ENCODE measurements at places on chromosomes 16 and 17.

DNA sequence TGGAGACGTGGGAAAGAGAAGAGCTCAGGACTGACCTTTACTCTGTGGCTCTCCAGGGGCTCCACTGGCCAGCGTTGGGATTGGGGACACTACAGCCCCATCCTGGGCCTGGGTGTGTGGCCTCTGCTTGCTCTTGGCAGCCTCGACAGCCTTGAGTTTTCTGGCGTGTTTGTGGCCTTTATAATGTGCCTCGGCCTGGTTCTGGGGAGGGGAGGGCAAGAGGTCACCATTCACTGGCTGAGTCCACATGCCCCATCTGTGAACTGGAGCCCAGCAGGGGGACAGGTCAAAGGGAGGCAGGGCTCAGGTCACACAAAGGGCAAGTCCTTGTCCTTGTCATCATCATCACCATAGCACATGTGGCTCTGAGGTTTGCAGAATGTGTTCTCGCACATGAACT lies 11.7 kb downstream of the NKIRAS2 start:
- no peak for DNase-seq

DNA sequence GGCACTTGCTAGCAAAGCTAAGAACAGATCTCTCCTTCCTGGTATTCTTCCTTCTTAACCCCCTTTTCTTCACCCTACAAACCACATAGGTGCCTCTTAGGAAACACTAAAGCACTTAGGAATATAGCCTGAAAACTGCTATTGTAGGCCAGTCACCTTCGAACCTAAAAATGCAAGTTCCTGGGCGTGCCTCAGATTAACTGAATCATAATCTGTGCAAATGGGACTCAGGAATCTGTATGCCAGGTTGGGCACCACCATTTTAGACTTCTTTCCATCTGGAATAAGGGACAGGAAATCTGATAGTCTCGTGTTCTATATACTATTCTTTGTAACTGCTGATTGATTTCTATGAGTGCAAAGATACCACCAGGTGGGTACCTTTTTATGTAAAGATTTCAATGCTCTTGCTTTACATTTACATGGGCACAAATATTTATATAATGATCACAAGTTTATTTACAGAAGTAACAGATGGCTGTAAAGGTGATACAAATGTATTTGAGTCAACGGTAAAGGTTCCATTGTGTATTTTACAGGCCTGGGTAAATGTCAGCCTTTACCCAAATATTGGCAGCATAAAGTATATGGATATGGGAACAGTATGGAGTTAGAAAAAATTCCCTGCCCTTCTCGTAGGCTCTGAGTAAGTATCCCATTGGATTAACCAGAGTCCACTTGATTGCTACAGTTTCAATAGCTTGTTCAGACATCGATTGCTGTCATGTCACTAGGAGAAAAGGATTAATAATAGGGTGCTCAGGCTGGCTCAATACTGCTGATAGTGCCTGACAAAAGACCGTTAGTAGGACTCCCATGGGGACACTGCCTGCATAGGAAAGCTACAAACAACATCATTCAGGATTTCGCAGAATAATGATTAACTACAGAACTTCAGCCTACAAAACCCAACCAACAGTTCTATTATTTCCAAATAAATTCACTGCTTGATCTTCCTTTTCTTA lies 124.7 kb downstream of the SNX11 start:
- DNase-seq, result no peak

DNA sequence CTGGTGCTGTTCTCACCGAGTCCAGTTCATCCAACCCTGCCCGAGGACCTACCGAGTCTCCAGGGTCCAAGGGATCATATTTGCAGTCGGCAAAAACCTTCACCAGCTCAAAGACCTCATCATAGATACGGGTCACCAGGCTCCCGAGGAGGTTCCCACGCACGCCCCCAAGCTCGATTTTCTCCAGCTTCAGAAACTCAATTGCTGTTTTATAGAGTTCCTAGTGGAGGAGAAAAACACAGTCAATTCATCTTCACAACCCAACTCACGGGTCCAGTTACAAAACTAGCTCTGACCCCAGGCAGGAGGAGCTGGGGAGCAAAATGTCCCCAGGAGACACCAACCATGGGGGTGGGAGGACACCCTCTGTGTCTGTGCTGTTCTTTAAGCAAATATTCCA lies 10.2 kb downstream of the DNAH17 start:
- DNase-seq, result no peak

- no peak for DNase-seq
Measured at GRCh38 chr16:88844419-88845036, 12.2 kb downstream of the GALNS start.

GRCh38 chr17:48731355-48731754 lies 2.8 kb upstream of the HOXB13 start:
- DNase-seq, result no peak

DNA sequence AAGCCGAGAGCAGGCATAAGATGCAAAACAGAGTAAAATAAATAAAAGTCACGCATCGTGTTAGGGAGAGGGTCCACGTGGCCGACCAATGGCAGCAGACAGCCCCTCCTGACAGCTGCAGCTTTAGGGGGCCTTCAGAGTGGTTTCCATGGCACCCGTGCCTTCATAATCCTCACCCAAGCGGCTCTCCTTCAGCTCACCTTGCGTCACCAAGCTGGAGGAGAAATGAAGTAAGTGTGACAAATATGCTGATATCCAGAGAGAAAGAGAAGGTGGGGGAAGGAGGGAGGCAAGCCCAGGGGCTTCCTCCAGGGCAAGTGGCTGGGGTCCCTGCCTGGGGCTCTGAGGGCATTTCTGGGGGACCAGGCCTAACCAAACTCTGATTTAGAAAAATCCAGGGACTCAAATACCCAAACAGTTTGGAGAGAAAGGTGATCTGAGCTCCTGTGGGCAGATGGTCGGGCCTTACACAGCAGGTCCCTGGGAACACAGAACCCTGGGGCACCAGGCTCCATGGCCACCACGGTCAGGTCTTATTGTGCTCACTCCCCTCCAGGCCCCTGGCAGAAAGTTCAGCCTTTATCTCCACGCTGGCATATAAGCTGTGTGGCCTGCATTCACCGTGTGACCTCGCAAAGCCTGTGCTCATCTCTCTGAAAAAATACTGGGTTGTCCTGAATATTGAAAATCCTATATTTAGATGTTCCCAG lies 80.7 kb upstream of the TNRC6C start:
- DNase-seq, result no peak

DNA sequence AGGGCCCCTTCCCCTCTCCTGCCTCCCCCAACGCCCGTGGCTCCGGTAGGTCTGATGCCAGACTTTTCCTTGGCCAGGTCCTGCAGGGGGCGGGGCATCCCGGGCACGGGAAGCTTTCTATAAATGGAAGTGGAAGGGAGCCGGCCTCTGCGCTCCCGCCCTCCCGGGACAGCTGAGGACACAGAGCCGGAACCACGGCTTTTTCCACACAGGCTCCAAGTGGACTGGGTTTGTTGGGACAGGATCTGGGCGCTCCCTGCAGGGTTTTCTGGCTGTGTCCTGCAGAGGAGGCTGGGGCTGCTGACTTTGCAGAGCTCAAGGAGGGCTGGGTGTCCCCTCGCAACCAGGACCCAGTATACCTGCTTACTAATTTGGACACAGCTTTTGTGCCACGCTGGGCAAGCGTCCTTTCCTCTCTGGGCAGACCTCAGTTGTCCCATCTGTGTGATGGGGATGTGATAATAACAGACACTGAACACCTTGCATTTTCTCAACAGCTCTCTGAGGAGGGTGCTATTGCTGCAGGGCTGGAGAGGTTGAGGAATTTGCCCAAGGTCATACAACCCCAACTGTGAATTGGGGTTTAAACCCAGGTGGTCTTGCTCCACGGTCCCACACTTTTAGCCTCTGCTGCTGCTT lies 1.8 kb downstream of the TNS4 start:
- DNase-seq, result peak; percentile 91

DNA sequence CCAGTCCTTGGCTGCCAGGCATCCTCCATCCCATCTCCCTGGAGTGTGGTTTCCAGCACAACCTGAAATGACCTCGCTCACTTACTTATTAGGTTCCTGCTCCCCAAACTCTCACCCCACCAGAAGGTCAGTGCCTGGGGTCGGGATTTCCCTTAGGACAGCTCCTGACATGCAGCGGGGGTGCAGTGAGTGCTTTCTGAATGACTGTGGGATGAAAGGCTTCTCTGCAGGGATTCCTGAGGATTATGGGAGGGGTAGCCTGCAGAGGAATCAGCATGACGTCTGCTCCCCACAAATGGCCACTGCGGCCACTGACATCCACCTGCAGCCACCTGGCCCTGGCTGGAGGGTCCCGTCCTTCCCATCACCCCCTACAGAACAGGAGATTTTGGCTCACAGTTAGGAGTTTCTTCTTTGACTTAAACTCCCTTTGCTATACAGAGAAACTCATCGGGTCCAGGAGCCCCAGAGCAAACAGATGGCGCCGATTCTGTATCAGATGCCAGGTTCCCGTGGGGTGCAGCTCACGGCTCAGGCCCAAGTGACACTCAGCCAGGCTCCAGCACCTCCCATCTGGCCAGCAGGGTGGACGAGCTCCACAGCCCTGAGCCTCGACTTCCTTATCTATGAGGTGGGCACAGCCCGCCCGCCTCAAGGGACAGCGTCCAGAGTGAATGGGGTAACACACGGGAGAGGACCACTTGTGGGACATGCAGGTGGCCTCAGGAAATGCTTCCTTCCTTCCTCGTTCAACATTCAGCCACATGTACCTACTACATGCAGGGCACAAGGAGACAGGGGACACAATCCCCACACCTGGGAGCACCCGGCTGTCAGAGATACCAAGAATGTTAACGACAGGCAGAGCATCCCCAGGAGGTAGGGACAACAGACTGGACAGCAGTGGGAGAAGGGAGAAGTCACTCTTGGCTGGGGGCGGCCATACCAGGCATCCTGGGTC lies 69.8 kb downstream of the RMI2 start:
- DNase-seq, result no peak

GRCh38 chr16:81590714-81591544 lies 146.3 kb downstream of the CMIP start:
- no peak for DNase-seq

DNA sequence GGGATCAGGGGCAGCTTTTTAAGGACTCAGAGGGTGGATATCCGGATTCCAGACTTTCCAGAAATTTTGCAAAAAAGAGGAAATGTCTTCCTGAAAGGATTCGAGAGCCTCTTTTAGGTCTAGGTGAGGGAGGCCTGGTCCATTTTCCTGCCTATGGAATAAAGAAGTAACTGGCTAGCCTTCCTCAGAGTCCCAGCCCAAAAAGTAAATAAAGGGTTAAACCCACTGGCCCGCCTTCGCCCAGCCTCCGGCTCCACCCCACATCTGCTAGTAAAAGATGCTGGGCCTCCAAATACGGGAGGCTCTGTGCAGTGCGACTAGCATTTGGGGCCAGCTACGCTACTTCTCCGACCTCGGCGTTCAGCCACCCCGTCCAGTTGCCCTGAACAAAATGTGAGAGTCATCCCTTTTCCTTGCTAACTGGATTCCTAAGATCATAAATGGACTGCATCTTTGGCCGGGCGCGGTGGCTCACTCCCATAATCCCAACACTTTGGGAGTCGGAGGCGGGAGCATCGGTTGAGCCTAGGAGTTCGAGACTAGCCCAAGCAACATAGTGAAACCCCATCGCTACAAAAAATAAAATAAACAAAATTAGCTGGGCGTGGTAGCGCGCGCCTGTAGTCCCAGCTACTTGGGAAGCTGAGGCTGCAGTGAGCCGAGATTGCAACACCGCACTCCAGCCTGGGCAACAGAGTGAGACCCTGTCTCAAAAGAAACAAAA lies 824 bp upstream of the MPP2 start:
- peak; percentile 53 for DNase-seq

DNA sequence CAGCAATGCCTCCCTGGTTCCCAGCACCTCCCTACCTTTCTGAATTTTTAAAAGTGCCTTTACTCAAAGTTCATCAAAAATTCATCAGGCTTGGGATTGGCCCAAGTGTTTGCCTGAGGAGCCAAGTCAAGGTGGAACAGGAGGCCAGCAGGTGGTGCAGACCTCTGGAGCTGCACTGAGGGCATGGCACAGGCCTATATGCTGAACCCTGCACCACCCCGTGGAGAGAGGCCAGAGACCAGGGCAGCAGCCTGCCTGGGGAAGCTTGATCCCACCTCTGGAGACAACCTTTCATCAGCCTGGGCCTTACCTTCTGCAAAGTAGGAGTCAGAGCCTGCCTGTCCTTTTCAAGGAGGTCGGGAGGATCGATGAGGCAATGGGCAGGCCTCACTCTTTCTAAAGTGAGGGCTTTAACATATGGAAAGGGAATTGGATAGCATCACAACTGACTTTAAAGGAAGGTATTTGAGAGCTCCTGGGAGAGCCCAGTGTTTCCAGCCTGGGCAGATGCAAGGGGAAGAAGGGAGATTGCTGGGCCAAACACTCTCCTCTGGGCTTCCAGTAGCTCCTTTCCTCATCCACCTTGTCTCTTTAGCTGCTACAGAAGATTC lies 31.8 kb upstream of the TMEM132E start:
- no peak for DNase-seq

DNA sequence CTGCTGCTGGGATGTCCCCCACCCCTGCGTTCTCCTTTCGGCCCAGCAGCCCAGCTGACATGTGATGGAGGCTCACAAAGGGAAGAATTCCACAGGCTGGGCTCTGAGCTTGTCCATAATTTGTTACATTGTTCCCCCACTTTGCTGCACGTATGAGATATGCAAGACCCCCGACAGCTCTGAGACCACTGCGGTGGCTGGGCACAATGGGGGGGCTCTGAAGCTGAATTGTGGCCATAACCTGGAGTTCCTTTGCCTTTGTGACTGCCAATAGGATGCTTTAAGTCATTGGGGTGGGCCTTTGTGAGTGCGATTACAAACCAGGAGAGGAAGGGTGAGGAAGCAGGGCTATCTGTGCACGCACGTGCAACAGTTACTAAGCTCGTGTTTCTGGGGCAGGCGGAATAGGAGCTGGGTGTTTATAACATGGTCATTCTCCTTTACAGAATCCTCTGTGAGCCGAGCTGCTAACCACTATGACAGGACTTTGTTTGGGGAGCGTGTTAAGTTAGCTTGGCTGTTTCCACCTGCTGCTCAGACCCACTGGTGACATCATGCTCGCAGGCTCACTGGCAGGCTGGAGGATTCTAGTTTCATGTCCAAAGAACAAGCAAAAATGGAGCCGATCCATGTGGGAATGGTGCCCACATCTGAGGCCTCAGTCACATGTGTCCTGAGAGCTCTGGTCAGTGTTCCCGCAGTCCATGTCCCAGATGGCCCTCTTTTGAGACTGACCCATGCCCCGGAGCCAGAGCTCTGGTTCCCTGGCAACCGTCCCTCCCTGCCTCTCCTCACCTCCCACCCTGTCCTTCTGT lies 208.3 kb upstream of the SALL1 start:
- DNase-seq, result no peak

DNA sequence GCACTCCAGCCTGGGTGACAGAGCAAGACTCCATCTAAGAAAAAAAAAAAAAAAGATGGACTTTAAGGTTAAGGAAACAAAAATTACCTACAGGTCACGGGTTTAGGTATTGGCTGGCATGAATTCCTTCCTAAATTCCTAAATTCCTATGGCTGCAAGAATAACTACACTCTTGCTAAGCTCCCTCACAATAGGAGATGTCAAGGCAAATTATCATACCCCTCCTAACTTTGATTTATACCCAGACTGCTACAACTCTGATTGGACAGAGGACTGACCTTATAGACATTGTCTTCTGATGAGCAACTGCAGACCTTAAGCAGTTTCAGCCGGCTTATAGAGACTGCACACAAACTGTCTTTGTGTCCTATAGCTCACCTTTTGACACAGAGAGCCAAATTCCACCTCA lies 25.1 kb upstream of the TMC7 start:
- no peak for DNase-seq

GRCh38 chr16:48681520-48681919 lies 71.5 kb upstream of the N4BP1 start:
- DNase-seq, result no peak
